PC-9 (cell line): ENCODE measurements at places on chromosomes 5 and 9. TPM values are rescaled to one million over a fixed set of nuclear protein-coding genes. Genes with fewer than 3 reads are reported as not detected.

Gene SLCO6A1
- total RNA-seq: not detected in 2 replicates

DNA sequence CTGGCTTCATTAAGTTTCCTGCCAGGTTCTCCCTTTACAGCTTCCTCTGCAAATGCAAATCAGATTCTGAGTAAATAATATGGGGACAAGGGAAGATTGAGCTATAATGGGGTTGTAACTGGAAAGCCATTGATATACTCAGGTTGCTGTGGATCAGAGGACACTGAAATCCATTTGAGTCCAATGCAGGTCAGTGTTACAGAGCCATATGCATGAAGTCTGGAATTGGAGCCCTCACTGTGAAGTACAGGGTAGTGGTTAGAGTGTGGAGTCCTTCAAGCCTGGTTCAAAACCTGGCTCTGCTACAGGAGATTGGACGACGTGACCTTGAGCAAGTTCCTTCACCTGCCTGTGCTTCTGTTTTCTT is 48.7 kb downstream of the TIMD4 start:
- H3K27me3 ChIP-seq: peaks cover 35% of the 10 kb centered on the region
- no peak for DNase-seq
- no peaks in the 10 kb centered on the region for H3K36me3 ChIP-seq
- H3K27ac ChIP-seq: no peak overlapping the region
- no peaks in the 10 kb centered on the region for H3K4me1 ChIP-seq

GRCh38 chr9:72983512-72984225 is 30.8 kb upstream of the ALDH1A1 start:
- no peak for DNase-seq
- no peak overlapping the region for H3K27ac ChIP-seq
- H3K36me3 ChIP-seq: no peaks in the 10 kb centered on the region
- H3K4me3 ChIP-seq: no peak overlapping the region

- H3K36me3 ChIP-seq: no peaks in the 10 kb centered on the region
- H3K4me3 ChIP-seq: no peak overlapping the region
- H3K4me1 ChIP-seq: no peaks in the 10 kb centered on the region
- H3K27me3 ChIP-seq: peaks cover 44% of the 10 kb centered on the region; the same call in 1 of the 2 replicates
These were observed 265.2 kb downstream of the MAT2B start for GRCh38 chr5:163770625-163771024.
